ENCODE measurements at places on chromosomes 11 and 22.

GRCh38 chr22:35334004-35334403 is 34.3 kb downstream of the TOM1 start:
- DNase-seq, result no peak

- no peak for DNase-seq
Observed at GRCh38 chr11:1092919-1093318, 18.2 kb downstream of the MUC2 start.

- DNase-seq, result peak; percentile 96
Observed at GRCh38 chr22:38755155-38755910, 465 bp downstream of the SUN2 start.

GRCh38 chr11:83990160-83990733 is 704.1 kb upstream of the CCDC90B start:
- DNase-seq, result no peak

- DNase-seq, result no peak
Observed at GRCh38 chr11:114553642-114554041, 6.0 kb downstream of the NXPE1 start.
